ENCODE measurements at places on chromosomes 2 and 18.

GRCh38 chr18:79446931-79447330, 51.2 kb downstream of the NFATC1 start:
- DNase-seq = no peak

DNA sequence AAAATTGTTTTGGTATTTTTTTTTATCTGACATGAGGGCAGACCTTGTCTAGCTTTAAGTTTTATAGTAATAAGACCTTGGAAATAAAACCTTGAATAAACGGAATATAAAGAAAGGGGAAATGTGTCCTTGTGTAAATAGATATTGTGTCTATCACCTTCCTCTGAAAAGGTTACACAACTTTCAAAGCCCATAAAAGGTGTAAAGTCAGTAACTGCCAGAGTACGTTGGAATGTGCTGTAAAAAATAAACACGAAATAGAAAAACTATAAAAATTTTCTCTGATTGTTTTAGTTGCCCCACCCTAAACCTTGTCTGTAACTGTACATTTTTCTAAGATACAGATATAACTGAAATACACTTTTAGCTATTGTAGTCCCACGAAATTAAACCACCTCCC, 82.3 kb downstream of the ZEB2 start:
- DNase-seq = no peak

GRCh38 chr2:24382363-24383073, 22.2 kb upstream of the ITSN2 start:
- peak; percentile 49 for DNase-seq

DNA sequence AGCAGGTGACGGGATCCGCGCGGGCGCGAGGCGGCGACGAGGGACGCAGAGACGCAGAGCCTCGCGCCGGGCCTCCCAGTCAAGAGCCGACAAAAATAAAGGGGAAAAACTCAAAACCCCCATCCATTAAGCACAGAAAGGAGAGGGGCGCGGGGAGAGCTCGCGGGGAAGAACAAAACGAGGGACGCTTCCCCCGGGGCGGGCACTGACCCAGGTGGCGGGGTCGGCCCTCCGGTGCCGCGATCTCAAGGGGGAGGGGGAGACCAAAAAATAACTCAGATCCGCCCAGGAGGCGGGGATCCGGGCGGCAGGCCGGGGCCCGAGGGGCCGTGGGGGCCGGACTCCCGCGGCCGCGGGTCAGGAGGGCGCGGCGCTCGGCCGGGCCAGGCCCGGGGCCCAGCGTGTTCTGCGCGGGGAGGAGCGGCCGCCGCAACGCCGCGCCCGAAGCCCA, 597 bp downstream of the RNF103 start:
- DNase-seq = peak; percentile 40

- no peak for DNase-seq
These were observed 7.0 kb upstream of the NUP35 start for GRCh38 chr2:183117226-183117625.

GRCh38 chr2:112150447-112150846, 12.3 kb downstream of the FBLN7 start:
- DNase-seq = peak; percentile 88

DNA sequence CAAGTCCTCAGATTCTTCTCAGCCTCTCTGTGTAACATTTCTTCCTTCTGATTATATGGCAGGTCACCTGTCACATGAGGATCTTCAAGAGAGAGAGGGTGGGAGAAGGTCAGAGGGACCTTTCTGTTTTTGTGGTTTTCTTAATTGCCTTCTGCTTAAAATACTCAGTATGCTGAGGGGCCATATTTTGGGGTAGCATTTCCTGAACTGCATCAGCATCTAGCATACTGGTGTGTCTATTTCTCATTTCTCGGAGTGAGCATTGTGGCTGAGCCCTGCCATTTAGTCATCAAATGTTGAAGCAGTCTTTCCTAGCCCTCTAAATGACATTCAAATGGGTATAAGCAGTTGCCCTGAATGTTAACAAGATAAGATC, 162.7 kb downstream of the MYO3B start:
- DNase-seq = no peak

- no peak for DNase-seq
These were observed 129.6 kb downstream of the CELF4 start for GRCh38 chr18:37435996-37436395.

DNA sequence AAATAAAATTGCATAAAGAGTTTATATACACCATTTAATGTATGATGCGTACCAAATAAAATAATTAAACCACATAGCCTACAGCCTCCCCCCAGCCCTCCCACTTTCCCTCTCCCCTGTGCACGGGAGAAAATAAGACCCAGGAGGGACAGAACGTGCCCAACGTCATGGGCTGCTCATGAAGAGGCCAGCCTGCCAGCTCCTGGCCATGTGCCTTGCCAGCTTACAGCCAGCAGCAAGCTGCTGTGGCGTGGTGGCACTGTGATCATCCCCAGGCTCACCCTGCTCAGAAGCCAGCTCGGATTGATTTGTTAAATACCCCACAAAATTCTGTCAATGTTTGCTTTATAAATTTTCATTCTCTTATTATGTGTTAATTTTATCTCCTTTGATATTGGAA, 7.6 kb downstream of the GPR148 start:
- no peak for DNase-seq

GRCh38 chr2:1784986-1785617, 40.8 kb upstream of the PXDN start:
- DNase-seq = no peak

GRCh38 chr2:136254681-136255080, 136.7 kb upstream of the CXCR4 start:
- DNase-seq = no peak

GRCh38 chr2:171651667-171652415, 35.4 kb upstream of the DYNC1I2 start:
- DNase-seq = no peak

GRCh38 chr2:241547781-241548450, 10.6 kb upstream of the BOK start:
- no peak for DNase-seq

DNA sequence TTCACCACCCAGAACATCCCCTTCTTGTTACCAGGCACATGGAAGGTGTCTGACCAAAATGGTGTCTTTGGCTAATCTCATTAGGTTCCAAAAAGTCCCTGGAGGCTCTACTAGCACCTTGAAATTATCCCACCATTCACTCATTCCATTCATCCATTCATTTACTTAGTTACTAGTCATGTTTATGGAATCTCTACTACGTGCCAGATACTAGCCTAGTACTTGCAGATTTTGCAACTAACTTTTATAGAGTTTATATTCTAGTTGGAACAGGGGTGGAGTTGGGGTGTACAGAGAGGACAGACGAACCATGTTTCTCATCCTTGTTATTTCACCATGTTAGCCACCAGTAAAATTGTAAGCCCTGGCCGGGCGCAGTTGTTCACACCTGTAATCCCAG, 4.0 kb upstream of the NOP58 start:
- no peak for DNase-seq

DNA sequence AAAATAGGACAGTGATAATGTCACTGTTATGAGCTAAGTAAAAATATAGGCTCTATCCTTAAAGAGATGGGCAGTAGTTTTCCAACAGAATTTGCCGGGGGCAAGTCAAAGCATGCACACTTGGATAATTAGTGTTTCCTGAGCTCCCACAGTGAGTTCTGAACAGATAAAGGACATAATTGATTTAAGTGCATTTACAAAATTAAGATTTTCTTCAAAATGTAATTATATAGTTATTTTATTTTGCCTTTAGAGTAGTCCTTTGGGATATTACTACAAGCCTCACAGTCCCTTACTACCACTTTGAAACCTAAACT, 107.6 kb downstream of the RAPGEF4 start:
- DNase-seq = no peak

DNA sequence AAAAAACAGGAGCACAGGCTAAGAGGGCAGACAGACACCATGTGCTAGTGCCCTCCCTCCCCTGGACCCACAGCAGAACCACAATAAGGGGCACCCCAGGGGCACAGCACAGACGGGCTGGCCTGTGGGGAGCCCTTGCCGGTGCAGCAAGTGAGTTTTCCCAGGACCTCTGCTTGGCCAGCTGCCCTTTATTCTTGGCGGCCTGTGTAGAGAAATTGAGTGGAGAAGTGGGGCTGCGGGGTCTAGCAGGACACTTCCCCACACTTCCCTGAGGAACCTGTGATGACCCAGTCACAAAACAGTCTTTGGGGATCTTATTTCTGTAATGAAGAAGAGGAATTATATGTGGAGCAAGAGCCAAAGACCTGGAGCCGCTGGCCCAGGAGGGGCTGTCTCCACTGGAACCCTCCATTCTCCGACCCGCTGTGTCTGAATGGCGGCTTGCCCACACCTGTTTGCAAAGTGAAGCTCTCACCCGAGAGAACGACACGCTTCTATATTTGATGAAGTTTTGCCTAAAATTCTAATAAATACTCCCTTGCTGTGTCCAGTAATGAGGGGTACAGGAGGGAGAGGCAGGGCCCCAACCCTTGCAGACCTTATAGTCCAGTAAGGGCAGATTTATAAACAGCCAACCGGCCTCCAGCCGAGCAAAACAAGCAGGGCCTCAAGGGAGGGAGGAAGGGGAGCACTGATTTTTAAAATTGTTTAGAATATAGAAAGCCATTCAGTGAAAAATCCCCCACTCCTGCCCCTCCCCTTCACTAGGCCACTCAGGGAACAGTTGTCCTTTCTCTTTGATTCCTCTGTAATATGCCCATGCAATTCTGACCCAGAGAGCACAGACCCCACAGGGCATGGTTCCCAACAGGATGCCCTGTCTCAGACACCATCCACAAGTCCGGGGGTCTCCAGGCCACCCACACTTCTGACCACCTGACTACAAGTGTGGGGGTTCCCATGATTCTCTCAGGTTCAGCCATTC, 44.7 kb upstream of the SNED1 start:
- DNase-seq = no peak

GRCh38 chr18:23636071-23636399, 26.7 kb downstream of the ANKRD29 start:
- DNase-seq = no peak

- no peak for DNase-seq
These were observed 52.4 kb downstream of the ASAP2 start for GRCh38 chr2:9258953-9259399.

- DNase-seq = no peak
These were observed 58.9 kb upstream of the TEX51 start for GRCh38 chr2:126839796-126840195.

DNA sequence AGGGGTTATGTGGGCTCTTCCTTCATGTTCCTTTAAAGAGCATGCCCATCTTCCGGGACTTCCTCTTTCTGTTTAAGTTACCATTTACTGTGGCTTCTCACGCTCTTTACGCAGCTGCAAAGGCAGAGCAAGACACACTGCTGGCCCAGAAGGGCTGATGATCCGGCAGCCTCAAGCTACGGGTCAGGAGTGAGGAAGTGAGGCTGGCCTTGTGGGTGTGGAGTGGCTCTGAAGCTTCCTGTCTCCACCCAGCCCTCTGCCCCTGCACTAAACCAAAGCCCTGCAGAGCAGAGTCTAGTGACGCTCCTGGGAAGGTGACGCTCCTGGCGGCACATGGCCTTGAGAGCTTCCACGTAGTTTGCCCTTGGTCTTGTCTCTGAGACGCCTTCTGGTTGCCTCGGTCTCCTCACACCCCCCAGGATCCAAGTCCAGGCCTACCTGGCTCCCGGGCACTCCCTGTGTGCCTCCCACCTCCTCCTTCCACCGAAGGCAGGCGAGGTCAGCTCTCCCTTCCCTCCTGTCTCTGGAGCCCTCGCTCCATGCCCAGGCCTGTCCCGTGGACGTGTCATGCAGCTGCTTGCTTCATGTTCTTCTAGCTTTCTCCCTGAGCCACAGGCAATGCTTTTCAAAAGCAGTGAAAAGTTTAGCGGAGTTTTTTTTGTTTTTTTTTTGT, 50.3 kb downstream of the ARL4C start:
- no peak for DNase-seq
